ENCODE measurements at places on chromosomes 6 and 20.

- DNase-seq, result no peak
- no peaks in the 10 kb centered on the region for H3K27me3 ChIP-seq
- H3K27ac ChIP-seq, result no peak overlapping the region
- no peaks in the 10 kb centered on the region for H3K36me3 ChIP-seq
Measured at GRCh38 chr6:126253431-126253830, 86.5 kb upstream of the CENPW start.

GRCh38 chr6:99867026-99867425 is 127.0 kb downstream of the MCHR2 start:
- H3K36me3 ChIP-seq, result no peaks in the 10 kb centered on the region
- no peak overlapping the region for H3K4me3 ChIP-seq
- no peak for DNase-seq
- H3K27me3 ChIP-seq, result no peaks in the 10 kb centered on the region
- H3K27ac ChIP-seq, result no peak overlapping the region
- H3K4me1 ChIP-seq, result no peaks in the 10 kb centered on the region

DNA sequence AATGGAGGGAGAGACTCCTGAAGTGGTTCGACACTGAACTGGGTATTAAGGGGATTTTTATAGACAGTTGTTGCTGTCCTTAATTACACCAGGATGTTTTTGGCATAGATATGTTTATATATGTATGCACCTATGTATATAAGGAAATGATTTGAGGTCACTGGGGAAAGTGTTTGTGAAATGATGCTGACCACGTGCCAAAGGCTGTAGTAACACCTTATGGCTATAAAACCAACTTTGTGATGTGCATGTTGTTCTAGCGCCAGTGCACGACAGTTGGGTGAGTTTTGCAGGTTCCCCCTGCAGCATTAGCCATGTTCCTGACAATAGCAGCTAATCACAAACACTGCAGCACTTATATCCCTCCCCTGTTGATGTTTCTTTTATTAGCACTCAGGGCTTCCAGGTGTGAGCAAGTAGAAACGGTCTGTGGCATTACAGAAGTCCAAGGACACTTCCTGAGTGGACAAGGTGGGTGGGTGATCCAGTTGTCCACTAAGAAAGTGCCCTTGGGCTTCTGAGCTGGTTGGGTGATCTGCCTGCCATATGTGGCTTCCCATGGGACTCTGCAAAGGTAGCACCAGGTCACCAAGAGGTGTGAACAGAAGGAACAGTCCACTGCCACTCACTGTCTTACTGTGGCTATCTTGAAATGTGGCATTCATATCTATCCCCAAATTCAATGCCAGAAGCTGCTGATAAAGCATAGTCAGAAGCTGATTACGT is 63.0 kb upstream of the RBM24 start:
- H3K27ac ChIP-seq, result no peak overlapping the region
- DNase-seq, result no peak
- H3K4me3 ChIP-seq, result no peak overlapping the region
- H3K4me1 ChIP-seq, result no peaks in the 10 kb centered on the region

GRCh38 chr6:4677751-4678065 is 98.5 kb upstream of the CDYL start:
- no peak overlapping the region for H3K4me3 ChIP-seq
- no peaks in the 10 kb centered on the region for H3K36me3 ChIP-seq
- no peaks in the 10 kb centered on the region for H3K27me3 ChIP-seq
- DNase-seq, result no peak

GRCh38 chr20:24407151-24407550 is 62.3 kb upstream of the SYNDIG1 start:
- no peaks in the 10 kb centered on the region for H3K36me3 ChIP-seq
- no peak overlapping the region for H3K4me3 ChIP-seq
- DNase-seq, result no peak

DNA sequence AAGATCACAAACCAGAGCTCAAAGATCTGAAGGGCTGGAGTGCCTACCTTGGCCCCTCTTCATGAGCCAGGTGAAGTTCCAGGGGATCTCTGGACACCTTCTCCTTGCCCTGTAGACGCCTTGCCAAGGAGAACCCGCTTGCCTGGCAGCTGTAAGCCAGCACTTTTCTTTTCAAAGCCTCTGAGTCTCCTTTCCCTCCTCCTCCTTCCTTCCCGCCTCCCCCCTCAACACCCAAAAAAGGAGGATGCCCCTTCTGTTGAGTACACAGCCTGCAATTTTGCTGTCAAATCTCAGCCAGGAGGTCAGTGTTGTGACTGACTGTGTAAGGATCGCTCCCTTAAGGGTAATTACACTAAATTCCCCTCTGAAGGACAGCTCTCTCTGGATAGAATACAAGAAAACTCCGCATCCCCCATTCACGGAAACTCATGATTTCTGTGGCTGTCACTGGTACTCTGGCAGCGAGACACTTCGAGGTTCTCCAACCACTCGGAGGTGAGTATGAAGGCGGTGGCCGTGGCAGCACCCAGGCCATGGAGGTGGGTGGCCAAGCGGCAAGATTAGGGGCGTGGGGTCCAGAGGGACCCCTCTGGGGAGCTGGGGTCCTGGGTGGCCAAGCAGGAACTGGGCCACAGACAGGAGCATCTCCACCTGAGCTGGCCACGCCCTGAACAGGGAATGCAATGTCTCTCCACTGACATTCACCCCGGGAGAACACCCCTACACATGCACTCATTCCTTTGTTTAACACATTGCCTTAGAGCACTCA is 23.2 kb upstream of the FOXP4 start:
- H3K27me3 ChIP-seq, result peaks cover 88% of the 10 kb centered on the region
- no peak overlapping the region for H3K27ac ChIP-seq
- peaks cover 3% of the 10 kb centered on the region for H3K4me1 ChIP-seq
- no peak for DNase-seq
- no peak overlapping the region for H3K4me3 ChIP-seq
- no peaks in the 10 kb centered on the region for H3K36me3 ChIP-seq

GRCh38 chr20:63858393-63859165 is 2.7 kb upstream of the ABHD16B start:
- peaks cover 42% of the 10 kb centered on the region for H3K4me1 ChIP-seq
- peaks cover 51% of the 10 kb centered on the region for H3K27me3 ChIP-seq
- peaks cover 10% of the 10 kb centered on the region for H3K36me3 ChIP-seq
- H3K4me3 ChIP-seq, result no peak overlapping the region
- DNase-seq, result no peak

- peak overlapping the region; percentile 80 for H3K27ac ChIP-seq
- no peak overlapping the region for H3K4me3 ChIP-seq
- no peaks in the 10 kb centered on the region for H3K36me3 ChIP-seq
- H3K4me1 ChIP-seq, result peaks cover 11% of the 10 kb centered on the region
Measured at GRCh38 chr6:52352239-52353018, 9.5 kb upstream of the PAQR8 start.

GRCh38 chr20:23507346-23507745 is 16.4 kb downstream of the CST8 start:
- H3K36me3 ChIP-seq, result no peaks in the 10 kb centered on the region
- no peaks in the 10 kb centered on the region for H3K4me1 ChIP-seq
- H3K27ac ChIP-seq, result no peak overlapping the region
- H3K4me3 ChIP-seq, result no peak overlapping the region
- no peak for DNase-seq

DNA sequence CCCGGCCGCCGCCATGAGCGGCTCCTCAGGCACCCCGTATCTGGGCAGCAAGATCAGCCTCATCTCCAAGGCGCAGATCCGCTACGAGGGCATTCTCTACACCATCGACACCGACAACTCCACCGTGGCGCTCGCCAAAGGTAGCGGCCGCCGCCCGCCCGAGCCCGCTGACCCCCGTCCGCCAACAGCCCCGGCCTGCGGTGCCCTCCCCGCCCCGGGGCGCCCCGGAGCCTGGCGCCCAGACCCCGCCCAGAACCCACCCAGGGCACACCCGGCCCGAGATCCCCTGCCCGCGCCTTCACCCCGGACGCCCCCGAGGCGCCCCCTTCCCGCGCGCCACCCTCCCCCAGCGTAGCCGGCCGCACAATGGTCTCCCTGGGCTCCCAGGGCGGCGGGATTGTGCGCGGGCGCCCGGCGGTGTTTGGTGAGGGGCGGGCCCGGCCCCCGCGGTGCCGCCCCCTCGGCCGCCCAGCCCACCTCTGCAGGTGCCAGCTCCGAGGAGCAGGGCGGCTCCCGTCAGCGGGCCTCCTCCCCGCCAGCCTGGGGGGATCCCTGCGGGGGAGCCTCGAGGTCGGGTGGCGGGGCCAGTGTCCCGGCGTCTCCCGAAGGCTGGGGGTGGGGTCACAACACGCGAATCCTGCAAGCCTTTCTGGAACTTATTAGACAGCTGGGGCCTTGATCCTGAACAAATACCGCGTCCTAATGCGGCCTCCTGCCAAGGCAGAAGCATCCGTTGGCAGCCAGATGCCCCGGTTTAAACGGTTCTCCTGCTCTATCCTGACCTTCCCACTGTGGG is 577 bp downstream of the LSM14B start:
- no peaks in the 10 kb centered on the region for H3K27me3 ChIP-seq
- peaks cover 10% of the 10 kb centered on the region for H3K36me3 ChIP-seq
- peaks cover 13% of the 10 kb centered on the region for H3K4me1 ChIP-seq
- DNase-seq, result no peak
- peak overlapping the region; percentile 87 for H3K27ac ChIP-seq

- H3K36me3 ChIP-seq, result no peaks in the 10 kb centered on the region
- H3K4me3 ChIP-seq, result no peak overlapping the region
- no peaks in the 10 kb centered on the region for H3K27me3 ChIP-seq
- no peak for DNase-seq
- peak overlapping the region; percentile 72 for H3K27ac ChIP-seq
Measured at GRCh38 chr20:23205611-23206041, 119.5 kb upstream of the CD93 start.

DNA sequence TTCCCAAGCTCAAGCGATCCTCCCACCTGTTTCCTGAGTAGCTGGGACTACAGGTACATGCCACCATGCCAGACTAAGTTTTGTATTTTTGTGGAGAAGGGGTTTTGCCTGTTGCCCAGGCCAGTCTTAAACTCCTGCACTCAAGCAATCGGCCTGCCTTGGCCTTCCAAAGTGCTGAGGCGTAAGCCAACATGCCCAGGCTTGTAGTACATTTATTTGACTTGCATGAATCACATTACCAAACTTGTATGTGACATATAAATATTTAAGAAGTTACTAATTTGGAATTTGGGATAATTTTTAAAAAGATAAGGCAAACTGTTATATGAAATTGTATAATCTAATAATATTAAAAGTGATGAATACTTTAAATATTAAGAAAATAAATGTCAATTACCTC is 157.6 kb downstream of the MCHR2 start:
- no peaks in the 10 kb centered on the region for H3K27me3 ChIP-seq
- H3K4me1 ChIP-seq, result no peaks in the 10 kb centered on the region
- no peak overlapping the region for H3K27ac ChIP-seq
- no peak overlapping the region for H3K4me3 ChIP-seq
- no peak for DNase-seq

DNA sequence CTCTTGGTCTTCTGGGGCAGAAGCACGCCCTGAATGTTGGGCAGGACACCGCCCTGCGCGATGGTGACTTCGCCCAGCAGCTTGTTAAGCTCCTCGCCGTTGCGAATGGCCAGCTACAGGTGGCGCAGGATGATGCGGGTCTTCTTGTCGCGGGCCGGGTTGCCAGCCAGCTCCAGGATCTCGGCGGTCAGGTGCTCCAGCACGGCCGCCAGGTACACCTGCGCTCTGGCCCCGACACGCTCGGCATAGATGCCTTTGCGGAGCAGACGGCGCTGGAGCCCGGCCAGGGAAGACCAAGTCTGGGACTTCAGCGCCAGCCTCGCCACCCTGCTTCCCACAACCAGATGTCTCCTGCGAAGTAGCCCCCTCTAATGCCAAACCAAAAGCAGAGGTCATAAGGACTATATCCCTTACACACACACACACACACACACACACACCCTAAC is 8.0 kb upstream of the SLC17A3 start:
- no peak for DNase-seq
- H3K4me3 ChIP-seq, result no peak overlapping the region
- no peak overlapping the region for H3K27ac ChIP-seq
- H3K36me3 ChIP-seq, result no peaks in the 10 kb centered on the region
- H3K27me3 ChIP-seq, result no peaks in the 10 kb centered on the region

DNA sequence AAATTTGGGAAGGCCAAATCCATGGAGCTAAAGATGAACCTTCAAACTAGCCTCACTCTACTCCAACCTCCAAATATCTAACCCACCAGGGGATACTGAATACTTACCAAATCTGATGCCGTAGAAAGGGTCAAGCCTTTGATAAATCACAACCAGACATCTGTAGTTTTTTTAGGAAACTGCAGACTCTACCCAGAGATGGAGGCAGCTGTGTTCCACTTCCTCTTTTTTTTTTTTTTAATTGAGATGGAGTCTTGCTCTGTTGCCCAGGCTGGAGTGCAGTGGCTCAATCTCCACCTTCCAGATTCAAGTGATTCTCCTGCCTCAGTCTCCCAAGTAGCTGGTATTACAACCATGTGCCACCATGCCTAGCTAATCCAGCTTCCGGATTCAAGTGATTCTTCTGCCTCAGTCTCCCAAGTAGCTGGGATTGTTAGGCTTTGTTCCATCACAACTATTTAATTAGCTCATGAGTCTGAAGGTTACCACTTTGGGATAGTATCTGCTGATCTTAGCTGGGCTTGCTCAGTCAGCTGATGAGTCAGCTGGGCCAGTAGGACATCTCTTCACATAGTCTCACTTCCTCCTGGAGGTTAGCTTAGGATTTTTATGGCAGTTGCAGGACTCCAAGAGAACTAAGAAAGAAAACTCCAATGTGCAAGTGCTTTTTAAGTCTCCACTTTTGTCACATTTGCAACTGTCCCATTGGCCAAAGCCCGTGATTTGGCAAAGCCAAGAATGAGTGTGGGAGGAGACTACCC is 13.3 kb downstream of the FRK start:
- H3K27ac ChIP-seq, result peak overlapping the region; percentile 2
- no peaks in the 10 kb centered on the region for H3K27me3 ChIP-seq
- no peak for DNase-seq
- no peaks in the 10 kb centered on the region for H3K4me1 ChIP-seq
- H3K4me3 ChIP-seq, result no peak overlapping the region

GRCh38 chr6:99011151-99011550 is 63.4 kb upstream of the FBXL4 start:
- H3K27me3 ChIP-seq, result no peaks in the 10 kb centered on the region
- no peak overlapping the region for H3K27ac ChIP-seq
- H3K4me3 ChIP-seq, result no peak overlapping the region
- DNase-seq, result no peak
- no peaks in the 10 kb centered on the region for H3K4me1 ChIP-seq

DNA sequence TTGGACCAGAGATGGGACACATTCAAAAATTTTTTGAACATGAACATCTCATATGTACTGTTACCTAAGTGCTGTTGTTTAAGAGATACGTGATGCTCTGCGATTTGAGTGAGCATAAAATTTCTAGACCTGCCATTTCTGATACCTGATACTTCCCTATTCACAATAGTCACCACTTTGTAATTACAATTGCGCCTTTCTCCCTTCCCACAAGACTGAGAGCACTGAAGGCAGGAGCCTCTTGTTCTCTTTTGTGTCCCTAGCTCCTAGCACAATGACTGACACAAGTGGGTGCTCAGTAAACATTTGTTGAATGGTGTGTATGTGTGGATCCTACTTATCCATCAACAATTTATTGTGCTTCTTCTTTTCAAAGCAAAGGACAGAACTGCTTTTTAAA is 92.8 kb upstream of the TMEM30A start:
- H3K36me3 ChIP-seq, result no peaks in the 10 kb centered on the region
- no peaks in the 10 kb centered on the region for H3K27me3 ChIP-seq
- peaks cover 5% of the 10 kb centered on the region for H3K4me1 ChIP-seq
- H3K4me3 ChIP-seq, result no peak overlapping the region

Measured in esophagus squamous epithelium (tissue), 5 donors.